ENCODE measurements at places on chromosomes 12 and 14. TPM values are rescaled to one million over a fixed set of nuclear protein-coding genes. Genes with fewer than 3 reads are reported as not detected.

The KRT3 gene
- total RNA-seq, result not detected

The SLC11A2 gene
- 30.5 TPM for total RNA-seq

The TCL1B gene
- total RNA-seq, result not detected

The VAMP1 gene
- total RNA-seq, result 17.7 TPM

The SLC6A13 gene
- total RNA-seq, result 2.2 TPM

The TRIM9 gene
- total RNA-seq, result 2.9 TPM

The SPTSSA gene
- total RNA-seq, result 12.5 TPM

The TAS2R7 gene
- total RNA-seq, result not detected

The OR11H6 gene
- total RNA-seq, result not detected

The ZCRB1 gene
- total RNA-seq, result 30.2 TPM

The TROAP gene
- 8.0 TPM for total RNA-seq
